ENCODE measurements at places on chromosomes 1 and 21.

- DNase-seq = no peak
- H3K36me3 ChIP-seq = peaks cover 21% of the 10 kb centered on the region
- peak overlapping the region; percentile 36 for H3K4me3 ChIP-seq
- peak overlapping the region; percentile 87 for H3K27ac ChIP-seq
- H3K4me1 ChIP-seq = peaks cover 57% of the 10 kb centered on the region
- no peaks in the 10 kb centered on the region for H3K27me3 ChIP-seq
Measured at GRCh38 chr21:34524646-34525601, 12.9 kb upstream of the KCNE1 start.

DNA sequence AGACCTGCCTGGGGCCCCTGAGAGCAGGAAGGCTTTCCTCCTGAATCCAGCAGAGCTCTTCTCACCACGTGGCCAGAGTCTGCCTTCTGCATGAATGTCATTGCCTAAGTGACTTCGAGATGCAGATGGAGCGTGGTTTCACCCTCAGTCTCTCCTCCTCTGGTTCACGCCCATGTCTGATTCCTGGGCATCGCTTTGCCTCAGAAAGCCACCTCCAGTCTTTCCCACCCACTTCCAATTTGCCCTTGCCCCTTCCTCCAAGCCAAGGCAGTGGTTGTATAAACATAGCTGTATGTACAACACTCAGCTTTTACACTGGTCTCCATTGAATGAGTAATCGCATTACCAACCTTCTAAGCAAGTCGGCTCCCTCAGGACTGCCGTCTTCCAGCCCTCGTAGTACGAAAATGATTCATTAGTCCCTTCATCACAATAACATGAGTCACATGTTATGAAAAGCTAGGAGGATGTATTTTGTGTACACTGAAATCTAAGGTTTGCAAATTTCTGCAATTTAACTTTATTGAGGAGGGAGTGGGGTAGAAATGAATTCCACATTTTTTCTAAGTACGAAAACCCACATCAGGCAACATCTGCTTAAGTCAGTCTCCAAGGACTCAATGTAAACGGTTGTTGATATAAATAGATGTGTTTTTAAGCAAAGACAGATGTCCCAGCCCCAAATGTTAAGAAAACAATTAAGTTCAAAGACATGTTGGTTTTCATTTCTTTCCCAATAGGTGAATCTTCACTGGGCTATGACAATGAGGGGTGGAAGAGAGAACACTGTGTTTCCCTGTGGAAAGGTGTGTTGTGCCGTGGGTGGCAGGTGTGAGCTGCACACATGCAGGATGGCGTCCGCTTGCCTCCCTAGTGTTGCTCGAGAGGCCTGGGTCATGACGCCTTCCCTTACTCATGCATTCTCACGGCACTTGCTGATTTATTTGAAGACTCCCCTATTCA lies 32.3 kb upstream of the ETS2 start:
- peak overlapping the region; percentile 48 for H3K27ac ChIP-seq
- no peak for DNase-seq
- H3K27me3 ChIP-seq = no peaks in the 10 kb centered on the region

GRCh38 chr1:43991200-43991475 lies 261 bp upstream of the CCDC24 start:
- peaks cover 49% of the 10 kb centered on the region for H3K4me1 ChIP-seq
- H3K27me3 ChIP-seq = no peaks in the 10 kb centered on the region
- H3K4me3 ChIP-seq = peak overlapping the region; percentile 86
- peak overlapping the region; percentile 86 for H3K27ac ChIP-seq
- DNase-seq = no peak

GRCh38 chr1:173669491-173669941 lies at the start of gene ANKRD45:
Gene ANKRD45 (minus strand): TSS chr1:173669851. CDS start chr1:173659418, 10,433 bp downstream.
- no peak within 1 kb of the TSS for H3K27ac ChIP-seq
- H3K4me3 ChIP-seq = peak within 1 kb of the TSS; percentile 26
- peak; percentile 12 for DNase-seq
- no peaks in the 10 kb centered on the region for H3K4me1 ChIP-seq
- H3K27me3 ChIP-seq = peaks cover 24% of the 10 kb centered on the region
- no peaks in the 10 kb centered on the region for H3K36me3 ChIP-seq

GRCh38 chr1:246629030-246629429 lies 62.8 kb downstream of the CNST start:
- H3K27me3 ChIP-seq = no peaks in the 10 kb centered on the region
- H3K27ac ChIP-seq = no peak overlapping the region
- H3K4me1 ChIP-seq = no peaks in the 10 kb centered on the region
- H3K4me3 ChIP-seq = no peak overlapping the region
- DNase-seq = no peak
- H3K36me3 ChIP-seq = peaks cover 16% of the 10 kb centered on the region

DNA sequence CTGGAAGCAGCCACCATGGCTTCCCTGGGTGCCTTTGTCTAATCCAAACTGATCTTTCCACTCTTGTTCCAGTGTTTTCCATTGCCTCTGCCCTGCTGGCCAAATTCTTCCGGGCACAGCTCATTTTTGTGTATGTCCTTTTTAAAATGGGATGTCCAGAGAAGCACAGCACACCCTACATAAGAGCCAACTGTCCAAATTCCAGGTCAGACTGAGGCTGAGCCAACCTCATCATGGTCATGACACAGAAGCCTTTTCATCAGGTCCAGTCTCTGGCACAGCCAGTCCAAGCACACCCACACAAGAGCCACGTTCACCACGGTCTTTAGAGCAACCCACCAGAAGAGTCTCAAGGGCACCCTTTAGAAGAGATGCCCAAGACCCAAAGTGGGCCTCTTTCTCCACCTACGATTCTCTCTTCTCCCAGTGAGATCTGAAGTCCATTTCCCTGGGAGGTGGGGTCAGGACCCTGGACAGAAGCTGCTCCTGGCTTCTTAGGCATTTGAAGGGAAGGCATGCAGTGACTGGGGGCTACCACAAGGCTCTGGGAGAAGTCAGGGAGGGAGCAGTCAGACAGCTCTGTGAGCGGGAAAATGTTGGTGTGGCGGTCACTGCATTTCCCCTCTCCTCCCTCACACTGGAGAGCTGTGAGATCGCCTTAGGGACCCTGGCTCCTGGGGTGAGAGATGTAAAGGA lies 53.2 kb downstream of the SYT2 start:
- no peaks in the 10 kb centered on the region for H3K36me3 ChIP-seq
- no peaks in the 10 kb centered on the region for H3K4me1 ChIP-seq
- DNase-seq = no peak
- no peak overlapping the region for H3K27ac ChIP-seq

GRCh38 chr1:242770366-242770765 lies 245.9 kb upstream of the PLD5 start:
- H3K4me3 ChIP-seq = no peak overlapping the region
- DNase-seq = no peak

GRCh38 chr1:25732821-25733220 lies 67.2 kb upstream of the SELENON start:
- no peaks in the 10 kb centered on the region for H3K36me3 ChIP-seq
- H3K4me1 ChIP-seq = peaks cover 26% of the 10 kb centered on the region
- H3K4me3 ChIP-seq = no peak overlapping the region
- DNase-seq = no peak
- H3K27me3 ChIP-seq = no peaks in the 10 kb centered on the region

- DNase-seq = no peak
- no peak overlapping the region for H3K4me3 ChIP-seq
- no peak overlapping the region for H3K27ac ChIP-seq
- H3K36me3 ChIP-seq = no peaks in the 10 kb centered on the region
Measured at GRCh38 chr1:216815260-216816131, 92.3 kb upstream of the ESRRG start.

GRCh38 chr1:163928651-163929050 lies 606.9 kb downstream of the NUF2 start:
- no peak overlapping the region for H3K27ac ChIP-seq
- no peaks in the 10 kb centered on the region for H3K27me3 ChIP-seq
- no peaks in the 10 kb centered on the region for H3K4me1 ChIP-seq
- H3K4me3 ChIP-seq = no peak overlapping the region
- DNase-seq = no peak

DNA sequence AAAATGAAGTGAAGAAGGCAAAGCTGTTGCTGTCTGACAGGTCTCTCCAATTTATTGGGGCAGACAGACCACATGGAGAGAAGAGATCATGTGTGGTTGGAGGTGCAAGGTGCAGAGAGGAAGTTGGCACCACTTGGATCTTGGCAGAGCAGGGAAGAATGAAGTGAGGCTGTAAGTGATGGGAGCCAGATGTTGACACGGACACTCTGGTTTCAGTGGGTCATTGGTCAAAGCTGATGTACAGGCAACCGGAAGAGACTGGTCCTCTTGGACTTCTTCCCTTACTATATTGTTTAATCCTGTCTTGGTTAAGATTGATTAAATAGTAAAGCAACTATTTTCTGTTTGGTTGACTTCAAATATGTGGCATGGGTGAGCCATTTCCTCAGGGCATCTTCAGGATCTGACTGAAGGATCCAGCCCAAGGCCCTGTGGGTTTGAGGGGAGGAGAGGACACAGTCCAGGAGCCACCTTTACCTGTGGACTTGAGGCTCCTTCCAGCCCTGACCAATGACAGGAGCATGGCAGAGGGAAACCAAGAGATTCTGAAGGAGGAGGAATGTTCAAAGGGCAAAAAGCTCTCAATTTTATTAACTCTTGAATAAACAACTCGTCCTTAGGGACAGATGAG lies 49.4 kb downstream of the NENF start:
- no peak overlapping the region for H3K4me3 ChIP-seq
- peak overlapping the region; percentile 71 for H3K27ac ChIP-seq
- H3K27me3 ChIP-seq = no peaks in the 10 kb centered on the region

- no peak for DNase-seq
- H3K27ac ChIP-seq = no peak overlapping the region
- H3K36me3 ChIP-seq = no peaks in the 10 kb centered on the region
- no peak overlapping the region for H3K4me3 ChIP-seq
- no peaks in the 10 kb centered on the region for H3K4me1 ChIP-seq
Measured at GRCh38 chr1:236389253-236389652, 4.8 kb upstream of the EDARADD start.

GRCh38 chr1:230125141-230125540 lies 58.1 kb downstream of the GALNT2 start:
- H3K36me3 ChIP-seq = no peaks in the 10 kb centered on the region
- no peak for DNase-seq
- H3K4me3 ChIP-seq = no peak overlapping the region

- H3K4me3 ChIP-seq = no peak overlapping the region
- H3K4me1 ChIP-seq = peaks cover 46% of the 10 kb centered on the region
- H3K27me3 ChIP-seq = no peaks in the 10 kb centered on the region
Measured at GRCh38 chr1:45334308-45335245, 5.4 kb upstream of the TOE1 start.

- no peak overlapping the region for H3K4me3 ChIP-seq
- H3K27ac ChIP-seq = no peak overlapping the region
- peak; percentile 9 for DNase-seq
Measured at GRCh38 chr1:89454845-89455521, 69.6 kb upstream of the LRRC8B start.

DNA sequence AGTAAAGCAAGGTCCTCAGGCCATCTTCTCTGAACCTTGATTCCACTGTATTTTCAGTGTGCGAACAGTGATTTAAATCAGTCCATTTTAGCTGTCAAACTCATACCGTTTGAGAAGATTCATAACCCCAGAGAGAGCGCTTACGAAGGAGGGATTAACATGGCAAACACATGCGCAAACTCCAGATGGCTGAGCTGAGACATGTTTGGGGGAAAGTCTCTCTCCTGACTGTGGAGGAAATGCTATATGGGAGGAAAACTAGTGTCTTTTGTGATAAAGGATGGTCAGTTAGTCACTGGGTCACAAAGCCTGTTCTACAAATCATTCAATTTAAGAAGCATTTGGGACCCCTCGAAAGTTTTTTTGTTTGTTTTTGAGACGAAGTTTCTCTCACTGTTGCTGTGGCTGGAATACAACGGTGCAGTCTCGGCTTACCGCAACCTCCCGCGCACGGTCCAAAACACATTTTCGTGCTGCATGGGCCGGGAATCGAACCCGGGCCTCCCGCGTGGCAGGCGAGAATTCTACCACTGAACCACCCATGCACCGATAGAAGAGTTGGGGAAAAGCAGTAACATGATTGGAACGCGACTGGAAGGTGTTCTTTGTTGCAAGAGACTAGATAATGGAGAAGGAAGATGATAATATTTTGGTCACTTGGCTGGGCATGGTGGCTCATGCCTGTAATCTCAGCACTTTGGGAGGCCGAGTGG lies 58.4 kb upstream of the CXADR start:
- H3K36me3 ChIP-seq = no peaks in the 10 kb centered on the region
- peak overlapping the region; percentile 11 for H3K4me3 ChIP-seq
- peak; percentile 64 for DNase-seq

DNA sequence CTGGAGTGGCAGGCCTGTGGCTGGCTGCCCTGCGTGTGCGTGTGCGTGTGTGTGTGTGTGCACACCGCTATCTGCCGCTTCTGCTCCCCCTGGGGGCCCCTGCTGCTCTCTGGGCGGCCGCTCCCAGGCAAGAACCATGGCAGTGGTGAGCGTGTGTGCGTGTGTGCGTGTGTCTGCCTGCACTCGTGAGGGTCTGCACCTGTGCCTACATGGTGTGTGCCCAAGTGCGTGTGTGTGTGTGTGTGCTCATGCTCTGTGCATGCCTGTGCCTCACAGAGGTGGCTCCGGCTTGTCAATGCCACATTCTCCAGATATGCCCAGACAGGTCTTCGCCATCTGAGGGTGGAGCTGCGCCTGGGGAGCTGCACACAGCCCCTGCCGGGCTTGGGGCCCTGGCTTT lies 18.7 kb upstream of the PEX10 start:
- peaks cover 52% of the 10 kb centered on the region for H3K4me1 ChIP-seq
- peak overlapping the region; percentile 74 for H3K27ac ChIP-seq
- no peaks in the 10 kb centered on the region for H3K36me3 ChIP-seq
- no peak overlapping the region for H3K4me3 ChIP-seq
- peak; percentile 38 for DNase-seq
- peaks cover 38% of the 10 kb centered on the region for H3K27me3 ChIP-seq

GRCh38 chr1:75327395-75327794 lies 193.2 kb downstream of the LHX8 start:
- no peak for DNase-seq
- no peaks in the 10 kb centered on the region for H3K36me3 ChIP-seq
- no peaks in the 10 kb centered on the region for H3K4me1 ChIP-seq
- no peak overlapping the region for H3K27ac ChIP-seq

- peaks cover 17% of the 10 kb centered on the region for H3K4me1 ChIP-seq
- no peaks in the 10 kb centered on the region for H3K36me3 ChIP-seq
- no peak for DNase-seq
- no peaks in the 10 kb centered on the region for H3K27me3 ChIP-seq
Measured at GRCh38 chr21:33648555-33648954, 6.3 kb downstream of the ITSN1 start.

DNA sequence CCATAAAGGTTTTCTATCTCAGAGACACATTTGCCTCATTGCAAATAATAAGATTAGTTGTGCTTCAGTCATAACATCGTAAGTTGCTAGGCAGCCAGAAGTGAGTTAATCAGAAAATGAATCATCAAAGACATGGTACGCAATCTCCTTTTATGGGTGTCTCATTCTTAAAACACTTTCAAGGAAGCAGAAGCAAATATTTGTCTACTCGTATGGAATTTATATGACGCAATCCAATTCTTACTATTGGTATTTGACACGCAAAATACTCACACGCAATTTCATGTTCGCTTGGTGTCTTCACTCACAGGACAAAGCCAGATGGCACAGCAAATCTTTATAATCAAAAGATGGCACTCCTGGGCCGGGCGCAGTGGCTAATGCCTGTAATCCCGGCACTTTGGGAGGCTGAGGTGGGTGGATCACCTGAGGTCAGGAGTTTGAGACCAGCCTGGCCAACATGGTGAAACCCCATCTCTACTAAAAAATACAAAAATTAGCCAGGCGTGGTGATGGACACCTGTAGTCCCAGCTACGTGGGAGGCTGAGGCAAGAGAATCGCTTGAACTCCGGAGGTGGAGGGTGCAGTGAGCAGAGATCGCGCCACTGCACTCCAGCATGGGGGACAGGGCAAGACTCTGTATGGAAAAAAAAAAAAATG lies 56.4 kb downstream of the HLCS start:
- DNase-seq = peak; percentile 92
- H3K4me1 ChIP-seq = peaks cover 11% of the 10 kb centered on the region
- no peak overlapping the region for H3K4me3 ChIP-seq
- H3K36me3 ChIP-seq = no peaks in the 10 kb centered on the region

Measured in large intestine (tissue), 12 donors.